ENCODE measurements at places on chromosomes 6 and 20. TPM values are rescaled to one million over a fixed set of nuclear protein-coding genes. Genes with fewer than 3 reads are reported as not detected.

- DNase-seq, result no peak
Measured at GRCh38 chr6:35582315-35582714, 69.6 kb upstream of the TULP1 start.

DNA sequence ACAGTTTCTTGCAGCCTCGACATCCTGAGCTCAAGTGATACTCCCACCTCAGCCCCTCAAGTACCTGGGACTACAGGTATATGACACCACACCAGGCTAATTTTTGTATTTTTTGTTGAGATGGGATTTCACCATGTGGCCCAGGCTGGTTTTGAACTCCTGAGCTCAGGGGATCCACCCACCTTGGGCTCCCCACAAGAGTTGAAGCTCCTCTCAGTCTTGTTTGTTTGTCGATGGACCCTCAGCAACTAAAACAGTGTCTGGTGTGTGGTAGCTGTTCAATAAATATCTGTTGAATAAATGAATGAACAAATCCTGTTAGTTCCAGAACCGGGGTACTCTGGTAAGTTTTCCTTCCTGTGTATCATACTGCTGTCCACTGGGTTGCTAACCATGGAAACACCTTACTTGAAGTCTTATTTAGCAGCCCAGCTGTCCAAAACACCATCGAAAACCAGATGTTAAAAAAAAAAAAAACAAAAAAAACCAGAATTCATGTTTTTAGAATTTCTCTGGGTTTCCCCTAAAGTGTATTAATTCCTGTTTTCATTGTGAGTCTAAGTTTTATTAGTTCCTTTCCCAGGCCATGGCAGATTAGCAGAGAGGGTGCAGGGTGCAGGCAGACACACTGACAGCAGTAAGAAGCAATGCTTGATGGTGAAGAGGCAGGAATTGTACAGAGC, 7.8 kb upstream of the EZR start:
- no peak for DNase-seq

- DNase-seq, result no peak
Measured at GRCh38 chr6:21596145-21596948, 2.8 kb downstream of the SOX4 start.

Gene EGFL8
- 14.3 TPM for total RNA-seq

Gene BANF2
- total RNA-seq, result not detected

Gene KCNQ5
- 4.1 TPM for total RNA-seq

DNA sequence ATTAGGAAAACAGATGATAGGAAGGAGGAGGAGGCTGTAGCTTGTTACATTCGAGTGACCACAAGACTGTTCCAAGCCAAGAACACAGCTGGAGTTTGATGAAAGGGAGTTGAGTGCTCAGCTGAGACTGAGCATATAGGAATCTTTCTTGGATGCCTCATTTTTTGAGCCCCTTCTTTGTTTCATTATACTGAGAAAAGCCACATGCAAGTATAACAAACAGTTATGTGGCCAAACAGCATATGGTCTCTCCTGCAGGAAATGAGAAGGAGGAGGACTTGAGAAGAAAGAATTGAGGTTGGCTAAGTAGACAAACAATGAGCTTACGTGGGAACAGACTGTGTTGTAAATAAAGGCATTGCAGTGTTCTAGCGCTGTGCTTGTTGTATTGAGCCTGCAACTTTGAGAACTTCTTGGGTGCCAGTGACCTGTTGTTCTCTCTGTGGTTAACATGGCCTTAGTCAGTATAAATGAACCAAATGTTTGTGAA, 78.3 kb downstream of the AKAP7 start:
- no peak for DNase-seq

DNA sequence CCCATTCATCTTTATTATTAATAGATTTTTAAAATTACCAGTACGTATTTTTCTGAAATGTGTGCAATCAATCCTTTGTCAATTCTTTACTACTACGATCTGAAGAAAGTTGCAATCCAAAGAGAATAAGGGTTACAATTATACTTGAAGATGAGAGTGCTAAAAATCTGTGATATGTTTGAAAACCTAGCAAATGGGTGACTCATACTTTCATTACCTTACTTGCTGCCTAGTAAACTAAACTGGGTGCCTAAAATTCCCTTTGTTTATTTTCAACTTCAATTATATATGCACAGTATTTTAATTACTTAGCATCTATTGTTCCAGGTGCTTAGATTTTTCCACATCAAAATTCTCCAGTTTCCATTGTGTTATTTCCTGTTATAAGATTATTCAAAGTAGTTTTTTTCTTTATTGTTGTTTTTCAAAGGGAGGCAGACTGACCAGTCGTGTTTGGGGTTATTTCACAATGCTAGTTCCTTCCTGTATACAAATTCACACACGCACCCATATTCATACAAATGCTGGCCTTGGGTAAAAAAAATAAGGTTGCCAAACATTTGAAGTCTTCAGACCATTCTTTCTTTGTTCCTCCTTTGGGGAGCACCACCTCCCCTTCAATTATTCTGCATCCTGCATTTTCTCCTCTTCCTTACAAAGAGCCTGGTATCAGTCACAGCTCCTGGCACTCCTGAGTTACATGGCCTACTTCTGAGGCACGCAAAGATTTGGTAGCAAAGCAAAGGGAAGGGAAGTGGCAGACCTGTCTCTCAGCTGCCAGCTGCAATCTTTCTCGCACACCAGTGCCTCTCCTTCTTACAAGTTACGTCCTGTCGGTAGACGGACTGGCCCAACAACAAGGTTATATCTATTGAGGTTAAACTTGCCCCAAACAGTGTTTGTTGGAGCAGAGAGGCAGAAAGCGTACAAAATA, 16.2 kb upstream of the FAM135A start:
- no peak for DNase-seq

Gene STMND1
- not detected for total RNA-seq

DNA sequence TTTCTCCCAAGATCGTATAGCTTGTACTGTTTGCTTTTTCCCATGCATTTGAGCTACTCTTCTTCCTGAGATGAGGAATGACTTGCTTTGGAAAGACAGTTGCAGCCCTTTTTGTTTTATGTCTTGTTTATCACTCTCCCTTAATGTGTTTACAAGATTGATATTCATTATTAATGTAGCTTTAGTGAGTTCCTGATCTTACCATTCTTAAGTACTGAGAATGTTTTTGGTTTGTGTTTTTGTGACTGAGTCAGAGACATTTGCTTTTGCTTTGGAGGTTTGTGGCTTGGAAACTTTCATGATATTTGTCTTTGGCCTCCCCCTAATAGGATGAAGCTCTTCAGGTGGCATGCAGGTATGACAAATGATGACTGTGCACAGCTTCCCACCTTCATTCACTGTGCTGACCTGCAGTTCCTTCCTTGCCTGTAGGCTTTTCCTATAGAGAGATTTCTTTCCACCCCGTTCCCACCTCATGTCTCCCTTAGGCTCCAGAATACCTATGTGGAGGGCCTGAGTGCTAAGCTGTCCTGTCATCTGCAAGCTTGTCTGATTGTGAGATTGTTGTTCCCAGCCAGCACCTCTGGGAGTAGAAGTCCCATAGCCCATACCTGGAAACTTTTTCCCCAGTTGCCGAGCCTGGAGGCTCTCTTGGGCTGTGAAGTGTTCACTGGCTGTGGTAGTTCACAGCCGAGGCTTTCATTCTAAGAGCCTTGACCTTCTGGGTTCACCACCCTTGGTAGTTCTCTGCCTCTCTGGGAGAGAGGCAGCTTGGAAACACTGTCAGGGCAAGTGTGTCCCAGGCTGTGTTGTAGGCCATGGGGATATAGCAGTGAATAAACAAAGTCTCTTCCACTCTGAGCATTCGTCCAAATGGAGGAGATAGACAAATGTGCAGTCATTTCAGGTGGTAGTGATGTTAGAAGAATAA, 27.1 kb downstream of the CDS2 start:
- DNase-seq, result no peak

DNA sequence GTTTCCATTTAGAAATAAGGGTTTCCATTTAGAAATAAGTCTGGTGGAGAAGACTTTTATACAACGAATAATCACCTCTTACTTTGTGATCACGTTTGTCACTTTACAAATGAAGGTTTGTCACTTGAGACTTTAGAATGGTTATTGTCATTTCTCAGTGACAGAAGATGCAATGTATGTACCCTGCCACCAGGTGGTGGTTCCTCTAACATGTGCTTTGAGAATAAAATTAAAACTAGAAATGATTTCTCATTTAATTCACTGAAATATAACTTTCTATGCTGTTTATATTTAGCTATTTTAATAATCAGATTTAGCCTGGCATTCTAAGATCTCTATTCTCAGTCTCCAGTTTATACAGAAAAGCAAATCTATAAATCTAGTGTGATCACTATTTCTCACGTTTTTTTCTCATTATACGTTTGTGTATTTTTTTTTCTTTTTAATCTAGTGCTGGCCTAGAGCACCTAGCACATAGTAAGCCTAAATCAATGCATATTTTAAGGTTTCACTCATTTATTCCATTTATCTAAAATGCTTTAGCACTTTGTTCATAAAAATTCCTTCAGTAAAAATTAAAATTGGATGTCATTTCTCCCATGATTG, 57.4 kb upstream of the TFAP2D start:
- DNase-seq, result no peak

Gene OR2H1
- total RNA-seq, result not detected

- DNase-seq, result no peak
Measured at GRCh38 chr20:6440443-6440799, 317.6 kb upstream of the FERMT1 start.

- DNase-seq, result no peak
Measured at GRCh38 chr20:60518022-60518421, 559.8 kb downstream of the CDH26 start.

Gene DNAJC5
- 44.2 TPM for total RNA-seq

Gene C20orf202
- not detected for total RNA-seq

DNA sequence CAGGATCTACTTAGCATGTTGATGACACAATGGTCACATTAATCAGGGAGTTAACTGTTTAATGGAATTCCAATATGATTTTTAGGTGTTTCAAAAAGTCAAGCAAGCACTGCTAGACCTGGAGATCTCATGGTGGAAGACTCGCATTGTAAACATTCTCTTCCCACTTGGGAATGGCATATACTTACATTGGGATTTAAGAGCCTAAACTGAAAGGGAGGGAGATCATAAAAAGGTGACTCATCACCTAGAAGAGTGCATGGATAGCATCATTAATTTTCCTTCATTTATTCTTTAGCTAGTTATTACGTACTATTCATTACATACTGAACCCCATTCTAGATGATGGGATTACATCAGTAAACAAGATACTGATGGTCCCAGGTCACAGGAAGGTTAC, 185.4 kb downstream of the TASP1 start:
- DNase-seq, result no peak

Gene RAET1L
- not detected for total RNA-seq

Gene LINC00237
- total RNA-seq, result not detected

GRCh38 chr6:55167860-55168259, 6.5 kb upstream of the HCRTR2 start:
- no peak for DNase-seq

DNA sequence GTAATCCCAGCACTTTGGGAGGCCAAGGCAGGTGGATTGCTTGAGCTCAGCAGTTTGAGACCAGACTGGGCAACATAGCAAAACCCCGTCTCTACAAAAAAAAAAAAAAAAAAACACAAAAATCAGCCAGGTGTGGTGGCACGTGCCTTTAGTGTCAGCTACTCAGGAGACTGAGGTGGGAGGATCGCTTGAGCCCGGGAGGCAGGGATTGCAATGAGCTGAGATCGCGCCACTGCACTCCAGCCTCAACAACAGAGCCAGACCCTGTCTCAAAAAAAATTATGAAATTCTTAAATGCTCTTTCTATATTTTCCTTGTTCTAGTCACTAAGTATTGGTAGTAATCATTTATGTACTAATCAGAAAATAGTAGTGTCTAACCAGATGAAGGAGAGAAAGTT, 30.6 kb downstream of the SYTL3 start:
- DNase-seq, result no peak

DNA sequence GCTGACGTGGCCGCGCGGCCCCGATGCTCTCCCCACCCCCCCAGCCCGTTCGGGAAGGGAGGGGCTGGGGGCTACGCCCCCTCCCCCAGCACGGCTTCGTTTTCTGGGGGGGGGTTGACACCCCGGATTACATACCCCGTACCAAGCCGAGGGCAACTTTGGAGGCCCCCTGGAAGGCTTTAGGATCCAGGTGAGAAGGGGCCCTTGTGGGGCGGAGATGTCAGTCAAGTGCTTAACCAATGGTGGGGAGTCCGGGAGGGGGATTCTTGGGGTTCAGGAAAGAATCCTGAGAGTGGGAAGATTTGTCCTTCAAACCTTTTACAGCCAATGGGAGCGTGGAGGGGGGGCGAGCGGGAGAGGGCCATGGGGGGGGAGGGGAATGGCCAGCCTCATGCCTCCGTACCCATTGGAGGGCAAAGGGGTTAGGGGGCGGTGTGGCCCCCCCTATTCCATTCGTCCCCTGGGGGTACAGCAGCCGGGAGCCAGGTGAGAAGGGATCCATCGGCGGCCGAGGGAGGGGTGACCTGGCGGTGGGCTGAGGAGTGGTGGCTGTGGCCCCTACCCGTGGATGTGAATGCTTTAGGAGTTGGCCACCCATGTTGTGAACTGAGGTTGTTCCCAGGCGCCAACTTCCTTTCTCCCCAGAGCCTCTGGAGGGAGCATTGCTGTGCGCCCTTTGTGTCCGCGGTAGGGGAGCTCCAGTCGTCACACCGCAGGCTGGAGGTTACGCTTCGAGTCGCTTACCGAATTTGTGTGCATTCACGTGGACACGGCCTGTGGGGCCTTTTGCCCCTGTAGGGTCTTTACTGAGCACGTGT, 682 bp downstream of the BRD2 start:
- peak; percentile 91 for DNase-seq

Gene OLIG3
- not detected for total RNA-seq

- DNase-seq, result no peak
Measured at GRCh38 chr20:609371-609964, 641 bp downstream of the TCF15 start.

Gene IER3
- total RNA-seq, result 333 TPM

DNA sequence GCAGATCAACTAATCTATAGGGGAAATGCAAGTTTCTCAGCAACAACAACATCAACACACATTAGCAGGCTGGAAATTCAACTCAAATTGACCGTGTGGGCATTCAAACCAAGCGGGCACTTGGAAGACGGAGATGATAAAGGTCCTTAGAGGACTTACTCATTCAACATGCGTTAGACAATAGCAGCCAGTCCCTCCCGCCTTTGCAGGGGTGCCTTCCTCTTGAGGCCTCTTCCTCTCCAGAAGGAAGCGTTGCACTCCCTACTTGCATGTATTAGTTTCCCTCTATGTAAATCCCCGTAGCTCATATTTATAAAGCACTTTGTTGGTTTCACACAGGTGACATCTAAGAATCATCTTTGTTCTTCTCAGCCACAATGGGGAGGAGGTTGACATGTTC, 300.8 kb upstream of the STXBP5 start:
- DNase-seq, result no peak
